ENCODE measurements at places on chromosomes 1 and 21.

GRCh38 chr1:225617956-225618355, 35.0 kb downstream of the ENAH start:
- DNase-seq, result no peak

DNA sequence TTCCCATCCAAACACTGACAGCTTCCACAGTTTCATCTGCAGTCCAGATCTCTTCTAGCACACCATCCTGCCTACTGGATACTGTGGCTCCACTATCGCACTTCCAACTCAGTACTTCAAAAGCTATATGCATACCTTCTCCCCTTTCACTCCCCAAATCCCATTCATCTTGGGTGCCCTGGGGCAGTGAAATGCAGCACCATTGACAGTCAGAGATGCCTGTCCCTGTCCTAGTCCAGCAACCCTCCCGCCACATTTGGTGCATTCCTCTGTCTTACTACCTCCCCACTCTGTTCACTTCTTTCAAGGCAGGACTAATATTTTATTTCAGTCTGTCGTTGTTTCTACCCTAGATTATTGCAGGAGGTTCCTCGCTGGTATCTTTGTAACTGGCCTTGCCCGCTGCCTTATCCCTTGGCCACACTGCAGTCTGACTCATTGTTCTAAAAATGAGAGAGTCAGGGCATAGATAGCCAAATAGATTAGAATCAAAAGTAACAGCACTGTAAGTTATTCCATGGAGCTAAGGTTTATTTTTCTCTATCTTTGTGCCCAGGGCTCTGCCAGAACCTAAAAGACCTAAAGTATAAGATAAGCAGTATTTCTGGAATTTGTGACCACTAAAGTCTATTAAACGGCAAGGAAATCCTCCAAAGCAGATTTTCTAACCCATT, 96.7 kb downstream of the ESRRG start:
- no peak for DNase-seq

DNA sequence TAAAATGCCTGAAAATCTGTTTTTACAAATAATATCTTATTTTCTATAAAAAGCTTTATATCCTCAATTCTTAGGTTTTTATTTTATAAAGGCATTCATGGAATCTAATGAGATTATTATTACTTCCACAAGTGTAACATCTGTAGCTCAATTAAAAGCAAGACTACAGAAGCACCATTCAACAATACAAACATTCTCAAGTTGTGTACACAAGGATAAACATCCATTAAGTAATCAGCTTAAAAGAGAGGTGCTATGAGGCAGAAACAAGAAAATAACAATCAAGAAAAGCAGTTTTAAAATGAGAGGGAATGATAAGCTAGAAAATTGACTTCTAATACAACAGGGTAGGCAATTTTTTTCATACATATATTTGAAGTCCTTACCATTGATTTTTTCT, 326.1 kb downstream of the MRPL39 start:
- no peak for DNase-seq

- no peak for DNase-seq
Observed at GRCh38 chr1:91550961-91551360, 50.3 kb downstream of the CDC7 start.

DNA sequence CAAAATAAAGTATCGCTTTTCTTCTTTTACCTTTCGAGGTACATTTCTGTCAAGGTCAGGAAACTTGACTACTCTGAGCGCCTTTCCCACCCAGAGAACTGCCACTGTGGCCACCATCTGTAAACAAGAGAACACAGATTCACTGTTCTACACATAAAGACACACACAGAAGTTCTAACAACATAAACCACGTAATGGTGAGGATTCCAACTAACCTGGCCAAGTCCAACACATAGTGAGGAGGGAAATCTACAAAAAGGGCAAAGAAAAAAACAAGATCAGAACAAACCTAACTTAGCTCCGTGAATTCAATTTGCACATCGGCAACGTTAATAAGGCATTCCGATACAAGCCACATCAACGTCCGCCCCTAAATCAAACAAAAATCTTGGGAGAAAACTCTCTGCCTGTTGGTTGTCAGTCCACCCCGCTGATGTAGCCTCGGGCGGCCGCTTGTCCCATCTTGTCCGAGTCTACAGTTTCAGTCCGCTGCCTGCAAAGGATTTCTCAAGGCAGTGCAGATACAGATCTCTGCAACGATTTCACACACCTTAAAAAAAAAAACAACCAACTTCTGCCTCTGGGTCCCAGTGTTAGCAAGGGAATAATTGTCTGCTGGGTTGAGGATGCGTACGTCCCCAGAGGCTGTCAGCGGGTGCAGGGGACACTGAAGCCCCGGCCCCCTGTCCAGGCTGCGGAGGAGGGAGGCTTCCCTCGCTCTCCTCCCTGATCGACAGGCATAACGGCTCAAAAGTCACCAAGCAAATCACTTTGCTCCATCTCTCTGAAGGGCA, 1.0 kb downstream of the SLC35D1 start:
- no peak for DNase-seq

DNA sequence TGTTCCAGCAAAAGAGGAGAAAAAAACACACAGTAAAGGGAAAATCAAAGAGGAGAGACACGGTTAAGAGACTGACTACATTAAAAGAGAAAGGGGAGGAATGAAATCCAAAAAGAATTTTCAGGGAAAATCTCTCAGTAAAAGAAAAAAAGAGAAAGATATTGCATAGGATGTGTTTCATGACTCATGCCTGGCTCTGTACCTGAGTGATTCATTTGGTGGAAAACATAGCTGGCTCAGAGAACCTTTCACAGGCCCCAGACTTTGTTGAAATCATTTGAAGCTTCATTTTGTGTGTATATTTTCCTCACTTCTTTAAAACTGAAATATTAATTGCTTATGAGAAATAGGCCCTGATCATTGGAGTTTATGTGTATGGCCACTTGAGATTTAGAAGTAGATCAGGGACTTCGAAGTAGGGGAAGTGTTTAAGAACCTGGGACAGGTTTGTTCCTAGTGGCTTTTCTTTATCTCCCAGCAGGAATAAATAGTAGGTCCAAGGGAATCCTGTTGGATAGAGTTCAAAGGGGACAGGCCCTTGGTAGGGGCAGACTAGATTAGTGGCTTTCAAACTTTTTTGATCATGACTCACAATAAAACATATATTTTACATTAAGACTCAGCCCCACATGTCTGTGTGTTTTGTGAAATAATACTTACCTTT, 239.1 kb upstream of the SGIP1 start:
- DNase-seq, result no peak

GRCh38 chr1:30191154-30191702, 532.2 kb downstream of the MATN1 start:
- no peak for DNase-seq

GRCh38 chr21:38447611-38448010, 50.7 kb downstream of the ERG start:
- no peak for DNase-seq

GRCh38 chr1:33181921-33182341, at the start of gene TRIM62:
Gene TRIM62 (minus strand): TSS chr1:33182043. CDS start chr1:33181432, 611 bp downstream.
- peak; percentile 53 for DNase-seq

GRCh38 chr1:43731867-43732531, 24.7 kb downstream of the ST3GAL3 start:
- DNase-seq, result no peak

DNA sequence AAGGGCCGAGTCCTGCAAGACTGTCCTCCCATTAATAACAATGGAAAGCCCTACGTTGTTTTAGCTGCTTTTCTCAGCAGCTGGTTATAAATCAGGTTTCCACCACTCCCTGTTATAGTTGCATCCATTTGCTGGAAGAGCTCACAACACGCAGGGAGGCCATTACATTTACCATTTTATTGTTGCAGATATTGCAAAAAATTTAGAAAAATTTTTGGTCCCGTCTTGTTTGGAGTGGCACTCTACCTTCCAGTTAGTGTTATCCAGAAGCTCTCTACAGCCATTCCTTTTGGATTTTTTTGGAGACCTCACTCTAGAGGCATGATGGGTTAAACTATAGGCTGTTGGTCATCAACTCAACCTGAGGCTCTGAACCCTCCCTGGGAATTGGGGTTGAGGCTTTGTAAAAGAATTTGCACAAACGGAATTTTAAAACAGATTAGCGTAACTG, 1532.1 kb upstream of the TPTE start:
- DNase-seq, result no peak

GRCh38 chr21:38913120-38913892, 107.6 kb downstream of the ETS2 start:
- DNase-seq, result no peak

DNA sequence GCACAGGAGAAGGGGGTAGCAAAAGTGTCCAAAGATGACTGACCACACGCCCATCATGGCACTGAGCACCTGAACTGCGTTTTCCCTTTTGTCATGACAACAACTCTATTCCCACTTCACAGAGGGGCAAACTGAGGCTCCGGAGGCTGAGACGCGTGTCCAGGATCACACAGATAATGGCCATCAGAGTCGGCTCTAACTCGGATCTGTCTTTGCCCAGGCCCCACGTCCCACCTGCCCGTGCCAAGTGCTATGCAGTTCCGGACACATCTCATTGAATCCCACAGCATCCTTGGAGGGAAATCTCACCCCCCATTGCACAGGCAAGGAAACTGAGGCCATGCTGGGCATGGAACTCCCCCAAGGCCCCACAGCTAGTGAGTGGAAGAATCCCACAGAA, 62.1 kb downstream of the MATN1 start:
- no peak for DNase-seq

GRCh38 chr1:35488336-35488735, 68.9 kb downstream of the KIAA0319L start:
- DNase-seq, result no peak

Data from stimulated activated CD8-positive, alpha-beta memory T cell treated with anti-CD3 and anti-CD28 coated beads, Interleukin-15, amount 100 ng/mL, for 24 hours (primary cell).